ENCODE measurements at places on chromosomes 5 and 9.

DNA sequence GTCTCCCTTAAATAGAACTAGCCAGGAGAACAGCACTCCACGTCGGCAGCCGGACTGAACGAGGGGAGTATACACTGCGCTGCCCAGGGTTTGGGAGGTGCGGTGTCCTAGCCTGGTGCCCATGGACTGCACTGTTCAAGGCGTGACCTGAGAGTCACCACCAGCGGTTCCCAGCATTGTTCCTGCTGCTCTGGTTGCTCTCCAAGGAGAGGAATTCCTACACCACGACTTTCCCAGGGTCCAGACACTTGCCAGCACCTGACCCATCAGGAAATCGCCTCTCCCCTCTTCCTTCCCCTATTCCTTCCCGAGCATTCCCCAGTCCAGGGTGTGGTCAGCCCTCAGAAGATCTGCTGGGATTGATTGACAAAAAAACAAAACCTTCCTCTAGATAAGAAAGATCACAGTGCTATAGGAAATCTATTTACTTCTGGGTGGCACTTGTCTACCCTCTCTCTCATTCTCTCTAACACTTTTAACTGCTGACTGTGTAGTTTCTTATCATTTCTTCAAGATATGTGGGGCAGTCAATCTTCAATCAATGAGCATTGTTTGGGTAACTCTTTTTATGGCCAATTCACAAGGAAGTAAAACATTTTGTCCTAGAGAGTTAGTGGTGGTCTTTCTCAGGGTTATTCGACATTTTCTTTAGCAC lies 297.8 kb upstream of the ACTBL2 start:
- no peak for ATAC-seq

DNA sequence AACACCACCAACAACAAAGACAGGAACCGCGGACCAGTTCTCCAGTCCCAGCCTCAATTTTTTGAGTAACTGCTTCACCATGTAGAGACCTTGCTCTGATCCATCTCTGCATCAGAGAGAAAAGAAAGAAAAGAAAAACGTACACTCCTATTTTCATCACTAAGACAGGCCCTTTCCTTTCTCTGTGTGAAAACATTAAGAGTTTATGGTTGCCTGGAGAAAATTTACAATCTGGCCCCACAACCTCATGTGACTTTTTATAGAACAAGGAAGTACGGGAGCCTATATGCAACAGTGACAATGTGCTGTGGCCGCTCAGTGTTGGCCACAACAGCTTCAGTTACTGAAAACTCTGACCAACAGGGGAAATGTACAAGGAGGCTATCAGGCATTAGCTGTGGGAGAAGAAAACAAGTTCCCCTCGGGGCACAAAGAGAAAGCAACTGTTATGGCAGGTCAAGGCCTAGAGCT lies 272.9 kb upstream of the PTGER4 start:
- ATAC-seq = peak; percentile 48

DNA sequence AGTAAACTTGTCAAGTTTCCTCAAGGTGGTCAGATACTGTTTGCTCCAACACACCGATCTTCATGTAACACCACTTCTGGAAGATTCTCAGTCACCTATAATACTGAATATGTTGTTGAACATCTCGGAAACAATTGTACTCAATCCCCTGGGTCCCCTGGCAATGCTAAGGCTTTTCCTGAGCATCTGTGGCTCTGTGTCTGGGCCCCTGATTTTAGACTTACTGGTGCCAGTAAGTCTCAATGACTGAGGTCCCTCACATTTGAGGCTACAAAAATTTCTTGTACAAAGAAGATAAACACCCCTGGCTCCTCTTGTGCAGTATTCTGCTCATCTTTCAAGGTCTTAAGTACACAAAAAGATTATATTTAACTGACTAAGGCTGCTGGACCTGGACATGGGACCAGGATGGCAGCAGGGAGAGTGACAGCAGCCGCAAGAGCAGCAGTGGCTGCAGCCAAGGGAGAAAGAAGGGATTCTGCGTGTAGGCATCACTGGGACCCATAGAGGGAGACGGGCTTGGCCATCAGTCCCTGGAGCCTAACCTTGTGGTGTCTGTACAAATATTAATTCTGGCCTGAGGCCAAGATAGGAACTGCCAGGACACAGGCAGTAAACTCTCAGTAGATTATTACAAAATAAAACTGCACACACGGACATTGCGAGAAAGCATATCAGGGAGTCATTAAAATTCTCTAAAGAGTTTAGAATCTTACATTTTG lies 49.0 kb upstream of the TNPO1 start:
- ATAC-seq = no peak

DNA sequence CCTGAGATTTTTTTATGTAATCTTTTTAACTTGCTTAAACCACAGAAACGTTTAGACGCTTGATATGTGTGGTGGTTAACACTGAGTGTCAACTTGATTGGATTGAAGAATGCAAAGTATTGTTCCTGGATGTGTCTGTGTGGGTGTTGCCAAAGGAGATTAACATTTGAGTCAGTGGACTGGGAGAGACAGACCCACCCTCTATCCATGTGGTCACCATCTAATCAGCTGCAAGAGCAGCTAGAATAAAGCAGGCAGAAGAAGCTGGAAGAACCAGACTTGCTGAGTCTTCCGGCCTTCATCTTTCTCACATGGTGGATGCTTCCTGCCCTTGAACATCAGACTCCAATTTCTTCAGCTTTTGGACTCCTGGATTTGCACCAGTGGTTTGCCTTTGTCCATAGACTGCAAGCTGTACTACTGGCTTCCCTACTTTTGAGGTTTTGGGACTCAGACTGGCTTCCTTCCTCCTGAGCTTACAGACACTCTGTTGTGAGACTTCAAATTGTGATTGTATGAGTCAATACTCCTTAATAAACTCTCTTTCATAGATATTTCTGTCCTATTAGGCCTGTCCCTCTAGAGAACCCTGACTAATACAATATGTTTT lies 816.0 kb upstream of the CDH9 start:
- ATAC-seq = no peak

DNA sequence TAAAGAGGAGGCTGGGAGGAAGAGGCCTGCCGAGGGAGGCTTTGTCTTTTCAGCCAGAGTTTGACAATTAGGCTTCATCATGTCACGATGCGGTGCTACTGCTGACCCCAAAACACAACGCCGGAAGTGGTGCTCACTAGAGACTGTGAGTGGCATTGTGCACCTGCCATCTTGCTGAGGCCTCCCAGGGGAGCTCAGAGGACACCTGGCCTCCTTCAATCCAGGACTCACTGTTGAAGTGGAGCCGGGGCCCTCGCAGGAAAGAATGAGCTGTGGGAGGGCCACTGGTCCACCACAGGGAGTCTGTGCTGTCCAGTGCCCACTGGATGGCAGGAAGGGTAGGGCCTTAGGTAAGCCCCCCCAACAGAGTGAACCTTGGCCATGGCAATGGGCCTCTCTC lies 12.7 kb upstream of the SLC25A48 start:
- ATAC-seq = no peak

- no peak for ATAC-seq
Observed at GRCh38 chr5:124671193-124671592, 75.2 kb downstream of the ZNF608 start.

DNA sequence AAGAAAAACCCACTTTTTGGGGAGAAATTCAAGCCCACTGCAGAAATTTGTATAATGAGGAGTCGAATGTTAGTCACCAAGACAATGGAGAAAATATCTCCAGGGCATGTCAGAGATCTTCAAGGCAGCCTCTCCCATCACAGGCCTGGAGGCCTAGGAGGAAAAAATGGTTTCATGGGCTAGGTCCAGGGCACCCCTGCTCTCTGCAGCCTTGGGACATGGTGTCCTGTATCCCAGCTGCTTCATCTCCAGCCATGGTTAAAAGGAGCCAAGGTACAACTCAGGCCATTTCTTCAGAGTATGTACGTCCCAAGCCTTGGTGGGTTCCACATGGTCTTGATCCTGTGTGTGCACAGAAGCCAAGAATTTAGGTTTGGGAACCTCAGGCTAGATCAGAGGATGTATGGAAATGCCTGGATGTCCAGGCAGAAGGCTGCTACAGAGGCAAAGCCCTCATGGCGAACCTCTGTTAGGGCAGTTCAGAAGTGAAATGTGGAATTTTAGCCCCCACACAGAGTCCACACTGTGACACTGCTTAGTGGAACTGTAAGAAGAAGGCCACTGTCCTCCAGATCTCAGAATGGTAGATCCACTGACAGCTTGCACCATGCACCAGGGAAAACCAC lies 561.4 kb downstream of the ISL1 start:
- ATAC-seq = no peak

DNA sequence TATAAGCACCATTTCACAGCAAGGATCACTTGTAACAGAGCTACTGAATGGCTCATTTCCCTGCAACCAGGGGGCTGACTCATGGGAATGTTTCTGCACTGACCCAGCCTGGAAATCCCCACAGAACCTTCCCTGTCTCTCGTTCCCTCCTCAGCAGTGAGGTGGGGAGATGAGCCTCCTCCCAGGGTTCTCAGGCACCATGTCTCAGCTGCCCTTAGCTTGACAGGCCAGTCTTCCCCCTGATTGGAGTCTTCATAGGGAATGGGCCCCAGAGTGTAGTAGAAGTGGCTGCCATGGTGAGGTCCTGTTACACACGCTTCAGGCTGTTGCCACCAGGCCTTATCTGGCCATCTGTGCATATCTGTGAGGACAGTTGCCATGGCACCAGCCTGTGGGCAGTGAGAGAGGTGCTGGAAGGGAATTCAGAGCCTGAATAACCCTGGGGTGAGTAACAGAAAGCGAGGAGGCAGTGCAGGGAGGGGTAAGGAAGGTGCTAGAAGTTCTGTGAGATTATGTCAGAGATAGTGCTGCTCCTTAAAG lies 324.4 kb downstream of the ENC1 start:
- peak; percentile 47 for ATAC-seq

DNA sequence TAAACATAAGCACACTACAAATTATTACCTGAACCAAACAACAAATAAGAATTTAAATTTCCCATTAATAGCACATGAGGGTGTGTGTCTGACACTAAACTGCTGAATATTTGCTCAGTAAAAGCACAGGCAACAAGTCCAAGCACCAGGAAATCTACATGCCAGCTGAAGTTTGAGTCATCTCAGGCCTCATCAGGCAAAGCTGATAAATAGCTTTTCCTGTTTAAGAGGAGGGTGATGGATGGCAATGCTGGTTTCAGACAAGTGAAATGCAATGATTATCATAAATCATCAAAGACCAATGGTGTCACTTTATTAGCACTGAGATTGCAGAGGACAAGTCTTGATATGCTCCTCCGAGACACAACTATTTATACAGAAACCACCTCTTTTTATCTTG lies 1668.0 kb upstream of the C9orf72 start:
- no peak for ATAC-seq

DNA sequence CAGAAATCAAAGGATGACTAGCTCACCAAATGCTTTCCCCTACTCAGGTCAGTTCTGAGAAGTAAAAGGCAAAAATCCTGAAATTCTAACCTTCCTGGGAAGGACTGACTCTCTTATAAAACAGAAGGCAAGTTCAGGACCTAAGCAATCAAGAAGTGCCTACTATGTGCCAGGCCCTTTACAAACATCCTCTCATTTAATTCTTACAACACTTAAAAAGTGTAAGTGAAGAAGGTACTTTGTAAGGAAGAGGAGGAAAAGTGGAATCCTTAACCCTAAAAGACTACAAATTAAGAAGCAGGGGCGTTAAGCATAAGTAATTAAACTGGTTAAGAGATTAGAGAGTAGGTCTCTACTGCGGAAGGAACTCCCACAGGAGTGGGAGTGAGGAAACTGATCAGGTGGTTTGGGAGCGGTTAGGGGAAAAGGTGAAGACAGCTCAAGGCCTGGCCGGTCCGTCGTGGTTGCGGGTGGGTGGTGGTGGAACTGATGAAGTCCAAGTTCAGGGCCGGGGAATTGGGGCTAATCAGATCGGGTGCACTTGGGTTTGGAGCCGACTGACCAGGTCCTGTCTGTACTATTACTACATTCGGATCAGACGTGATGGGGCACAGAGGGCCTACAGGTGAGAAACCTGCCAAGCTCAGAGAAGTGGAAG lies 839 bp downstream of the MED27 start:
- ATAC-seq = no peak

DNA sequence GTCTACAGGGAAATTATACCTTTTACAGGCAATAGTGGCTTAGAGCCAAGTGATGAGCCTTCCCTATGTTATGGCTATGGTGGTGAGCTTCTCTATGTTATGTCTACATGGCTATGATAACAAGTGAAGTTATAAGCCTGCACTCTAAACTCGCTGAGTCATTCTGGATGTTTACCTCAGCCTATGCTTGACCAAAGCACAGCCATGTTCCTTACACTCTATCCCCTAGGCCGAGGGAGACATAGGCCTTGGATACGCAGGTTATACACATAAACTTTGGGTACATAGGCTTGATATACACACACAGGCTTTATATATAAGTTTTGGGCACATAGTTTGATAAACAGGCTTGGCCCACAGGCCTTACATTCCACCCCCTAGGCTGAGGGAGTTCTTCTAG lies 13.8 kb downstream of the DMAC1 start:
- ATAC-seq = no peak

DNA sequence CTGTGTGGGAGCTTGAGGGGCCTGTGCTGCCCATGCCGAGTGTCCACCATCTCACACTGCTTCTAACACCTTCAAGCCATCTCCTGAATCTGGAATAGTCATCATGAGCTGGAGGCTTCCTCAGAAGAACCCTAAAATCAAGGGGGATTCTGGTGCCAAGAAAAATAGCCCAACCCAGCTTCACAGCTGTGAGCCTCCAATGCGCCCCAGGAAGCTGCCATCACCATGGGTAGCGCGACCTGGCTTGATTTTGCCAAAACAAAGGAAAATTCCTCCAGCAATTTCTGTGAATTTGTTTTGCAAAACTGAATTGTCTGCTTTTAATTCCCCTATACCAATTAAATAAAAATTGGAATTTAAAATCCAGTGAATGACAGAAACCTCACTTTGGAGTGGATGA lies 6.2 kb upstream of the TIFAB start:
- ATAC-seq = no peak

GRCh38 chr9:97039514-97039860 lies 545 bp upstream of the CTSV start:
- no peak for ATAC-seq

DNA sequence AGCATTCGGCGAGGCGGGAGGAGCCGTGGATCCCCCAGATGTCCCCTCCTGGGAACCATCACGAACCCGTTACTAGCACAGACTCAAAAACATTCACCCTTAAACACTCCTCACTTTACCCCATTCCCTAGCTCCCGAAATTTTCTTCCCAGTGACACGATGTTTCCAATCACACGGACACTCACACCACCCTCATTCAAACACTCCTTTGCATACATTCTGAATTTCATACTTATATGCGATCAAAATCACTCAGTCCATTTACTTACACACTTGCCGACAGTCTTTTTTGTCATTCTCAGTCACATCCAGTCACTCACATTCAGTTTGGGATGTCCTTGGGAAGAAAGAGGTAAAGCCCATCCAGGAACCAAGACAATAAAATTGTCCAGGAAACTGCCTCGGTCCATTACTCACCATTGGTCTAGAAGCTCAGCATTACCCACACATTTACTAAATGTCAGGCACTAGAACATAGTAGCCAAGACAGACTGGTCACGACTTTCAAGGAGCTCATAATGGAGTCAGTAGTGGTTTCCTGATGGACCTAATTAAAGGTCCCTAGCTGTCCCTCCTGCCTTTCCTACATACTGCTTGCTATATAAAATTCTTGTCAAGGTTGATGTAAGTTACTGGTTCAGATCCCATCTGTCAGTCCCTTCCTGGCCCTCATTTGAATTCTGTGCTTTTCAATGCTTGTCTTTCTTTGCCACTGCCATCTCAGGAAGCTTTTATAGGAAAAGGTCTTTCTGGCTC lies 574 bp downstream of the SLC35A4 start:
- ATAC-seq = peak; percentile 1

Measured in stimulated activated memory B cell treated with anti-CD40 and anti-IgM and Interleukin-4, amounts not matched to agents 10 μg/mL and 1 μg/mL and 100 μg/mL, for 72 hours (primary cell).